ENCODE measurements at places on chromosomes 2 and 18.

GRCh38 chr2:234395891-234396420 is 100.9 kb downstream of the ARL4C start:
- DNase-seq = peak; percentile 94

GRCh38 chr2:111226876-111227700 is 106.4 kb downstream of the BCL2L11 start:
- no peak for DNase-seq

DNA sequence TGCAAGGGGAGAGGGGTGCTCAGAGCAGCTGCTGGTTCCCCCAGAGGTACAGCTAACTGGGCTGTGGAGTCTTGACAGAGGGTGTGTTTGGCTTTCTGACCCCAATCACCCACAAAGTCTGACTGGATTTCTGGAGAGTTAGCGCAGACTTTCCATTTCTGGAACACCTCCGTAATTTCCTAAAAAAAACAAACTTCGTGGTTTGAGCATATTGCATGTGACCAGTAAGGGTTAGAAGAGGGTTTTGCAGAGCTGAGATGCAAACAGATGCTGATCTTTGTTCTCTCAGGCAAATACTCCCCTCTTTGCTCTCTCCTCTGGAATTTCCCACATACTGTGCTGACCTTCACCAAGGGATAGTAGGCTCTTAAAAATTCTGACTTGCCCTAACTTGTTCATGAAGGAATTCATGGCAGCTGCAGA is 44.5 kb upstream of the TMEM247 start:
- no peak for DNase-seq

- DNase-seq = no peak
These were observed 31.8 kb downstream of the SALL3 start for GRCh38 chr18:79011300-79011870.

- no peak for DNase-seq
These were observed 137.9 kb downstream of the CDH2 start for GRCh38 chr18:28039078-28039477.
